Occipital lobe (tissue), 3 donors: ENCODE measurements at places on chromosomes 6 and 20. TPM values are rescaled to one million over a fixed set of nuclear protein-coding genes. Genes with fewer than 3 reads are reported as not detected.

ADGRF4 gene
- not detected for total RNA-seq

CAP2 gene
- 33.7 TPM for total RNA-seq

ITCH gene
- total RNA-seq, result 110 TPM

SLC17A1 gene
- not detected for total RNA-seq

EYA4 gene
- total RNA-seq, result 0.47 TPM
